ENCODE measurements at places on chromosomes 13 and 19.

DNA sequence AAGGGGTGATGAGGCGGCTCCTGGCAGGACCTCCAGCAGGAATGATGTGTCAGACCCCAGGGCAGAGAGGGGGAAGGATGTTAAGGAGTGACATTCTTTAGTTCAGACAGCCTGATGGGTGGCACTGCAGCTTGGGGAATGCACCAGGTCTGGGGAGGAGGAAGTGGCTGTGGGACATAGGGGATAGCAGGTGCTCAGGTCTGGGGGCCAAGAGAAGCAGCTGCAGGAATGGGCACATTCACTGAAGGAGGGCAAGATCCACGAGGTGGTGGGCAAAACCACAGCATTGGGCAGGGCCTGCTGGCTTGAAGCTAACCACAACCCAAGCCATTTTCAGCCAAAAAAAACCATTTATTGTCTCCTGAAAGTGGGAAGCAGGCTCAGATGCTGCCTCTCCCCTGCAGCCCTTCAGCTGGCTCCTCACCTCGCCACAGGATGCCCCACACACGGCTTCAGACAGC, 26.5 kb downstream of the COMP start:
- no peak for DNase-seq

- no peak for DNase-seq
These were observed 5.3 kb upstream of the CYSLTR2 start for GRCh38 chr13:48648446-48648845.

DNA sequence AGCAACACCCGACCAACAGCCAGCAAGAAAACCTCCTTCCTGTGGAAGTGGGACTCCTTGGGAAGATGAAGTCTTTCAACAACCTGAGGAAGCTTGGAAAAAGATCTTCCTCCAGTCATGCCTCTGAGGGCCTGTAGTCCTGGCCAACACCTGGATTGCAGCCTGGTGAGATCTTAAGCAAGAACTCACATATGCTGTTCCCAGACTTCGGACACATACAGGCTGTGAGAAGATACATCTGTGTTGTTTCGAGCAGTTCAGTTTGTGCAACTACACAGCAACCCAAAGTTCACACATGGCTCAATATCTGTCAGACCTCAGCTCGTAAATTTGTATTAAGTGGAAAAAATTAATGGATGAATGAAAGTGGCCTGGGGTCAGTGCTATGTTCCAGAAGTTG, 65.1 kb upstream of the UBAC2 start:
- no peak for DNase-seq

DNA sequence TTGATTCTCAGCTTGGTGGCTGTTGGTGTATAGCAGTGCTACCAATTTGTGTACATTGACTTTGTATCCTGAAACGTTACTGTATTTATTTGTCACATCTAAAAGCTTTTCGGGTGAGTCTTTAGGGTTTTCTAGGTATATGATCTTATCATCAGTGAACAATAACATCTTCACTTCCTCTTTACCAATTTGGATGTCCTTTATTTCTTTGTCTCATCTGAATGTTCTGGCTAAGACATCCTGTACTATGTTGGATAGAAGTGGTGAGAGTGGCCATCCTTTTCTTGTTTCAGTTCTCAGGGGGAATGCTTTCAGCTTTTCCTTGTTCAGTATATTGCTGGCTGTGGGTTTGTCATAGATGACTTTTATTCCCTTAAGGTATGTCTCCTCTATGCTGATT, 6.0 kb upstream of the ZNF738 start:
- no peak for DNase-seq

- DNase-seq: no peak
These were observed 57.4 kb upstream of the UBE2L5 start for GRCh38 chr13:30364876-30365275.
